ENCODE measurements at places on chromosomes 2 and 18.
A peak's percentile ranks its signal among the peaks of the same experiment; 100 is the strongest.

- DNase-seq = no peak
These were observed 65.9 kb downstream of the CDH20 start for GRCh38 chr18:61398961-61399705.

DNA sequence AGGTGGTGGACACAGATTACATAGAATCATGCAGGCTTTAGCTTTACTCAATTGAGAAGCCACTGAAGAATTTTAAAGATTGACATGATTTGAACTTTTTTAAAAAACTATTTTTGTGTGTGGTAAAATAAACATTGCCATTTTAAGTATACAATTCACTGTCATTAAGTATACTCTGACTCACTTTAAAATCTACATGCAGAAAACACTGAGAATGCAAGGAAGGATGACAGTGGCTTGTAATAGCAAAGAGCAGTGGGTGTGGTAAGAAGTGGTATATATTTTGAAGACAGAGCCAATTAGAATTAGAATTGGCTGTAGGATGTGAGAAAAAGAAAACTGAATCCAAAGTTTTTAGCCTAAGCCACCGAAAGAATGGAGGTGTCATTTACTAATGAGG, 14.9 kb downstream of the TRMT61B start:
- no peak for DNase-seq

GRCh38 chr2:173656086-173656485, 301.4 kb downstream of the CDCA7 start:
- DNase-seq = no peak

DNA sequence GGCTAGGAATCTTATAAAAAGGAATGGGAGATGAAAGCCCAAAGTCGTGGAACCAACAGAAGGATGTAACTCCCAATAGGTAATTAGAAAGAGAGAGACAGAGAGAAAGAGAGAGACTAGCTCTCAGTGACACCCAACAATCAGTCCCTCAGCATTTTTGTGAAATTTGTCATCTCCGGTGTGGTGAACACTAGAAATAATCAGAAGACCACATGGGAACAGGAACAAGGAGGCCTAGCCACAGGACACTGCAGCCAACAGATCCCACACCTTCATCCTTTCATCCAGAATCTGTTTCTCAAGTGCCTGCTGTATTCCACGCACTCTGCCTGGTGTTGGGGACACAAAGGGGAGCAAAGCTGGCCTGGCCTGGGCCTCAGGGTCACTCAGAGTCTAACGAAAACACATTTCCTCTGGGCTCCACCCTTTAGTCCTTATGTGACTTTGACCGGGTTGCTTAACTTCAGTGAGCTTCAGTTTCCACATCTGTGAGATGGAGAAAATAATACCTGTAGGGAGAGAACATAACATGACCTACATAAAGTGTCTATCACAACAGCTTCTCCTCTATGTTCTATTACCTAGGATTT, 53.1 kb downstream of the EHD3 start:
- DNase-seq = no peak

GRCh38 chr2:125274718-125275117, 1249.6 kb downstream of the CNTNAP5 start:
- DNase-seq = no peak

DNA sequence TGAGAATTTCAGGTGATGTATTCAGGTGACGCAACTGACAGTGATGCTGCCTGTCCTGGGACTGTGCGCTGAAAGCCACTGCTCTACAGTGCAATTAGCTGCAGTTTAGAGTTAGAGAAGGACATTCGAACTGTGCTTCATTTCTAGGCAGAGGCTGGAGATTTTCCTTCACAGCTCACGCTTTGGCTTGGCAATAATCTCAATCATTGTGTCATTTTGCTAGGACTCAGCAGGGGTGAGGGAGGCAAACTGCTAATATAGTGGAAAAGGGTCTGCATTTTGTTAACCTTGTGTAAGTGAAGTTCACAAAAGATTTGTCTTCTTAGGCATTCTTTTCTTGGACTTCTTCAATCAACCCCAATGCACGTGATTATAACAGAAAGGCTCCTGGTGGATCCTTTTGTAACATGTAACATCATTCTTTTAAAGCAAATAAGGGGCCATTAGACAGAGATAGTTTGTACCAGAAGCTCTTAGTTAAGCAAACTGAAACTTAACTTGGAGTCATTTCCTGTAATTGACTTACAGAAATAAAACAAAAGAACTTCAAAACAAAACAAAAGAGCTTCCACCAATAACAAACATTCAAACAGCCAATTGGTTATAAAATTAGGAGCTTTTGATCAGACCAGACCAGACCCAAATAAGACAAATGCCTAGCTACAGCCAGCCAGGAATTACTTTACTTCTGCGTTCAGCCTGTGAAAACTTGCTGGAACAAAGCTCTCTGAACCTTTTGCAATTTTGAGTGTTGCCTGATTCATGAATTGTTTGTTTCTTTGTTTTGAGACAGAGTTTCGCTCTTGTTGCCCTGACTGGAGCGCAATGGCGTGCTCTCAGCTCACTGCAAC, 1376.3 kb upstream of the CELF4 start:
- DNase-seq = no peak

- no peak for DNase-seq
These were observed 25.1 kb upstream of the CREB1 start for GRCh38 chr2:207504513-207505170.

- no peak for DNase-seq
These were observed 3.6 kb upstream of the IL1A start for GRCh38 chr2:112787729-112788393.

GRCh38 chr2:61853847-61854563, at the start of gene FAM161A:
TSS of gene FAM161A (minus strand) at chr2:61854060. CDS start at chr2:61854041, 19 bp downstream.
- peak; percentile 72 for DNase-seq

DNA sequence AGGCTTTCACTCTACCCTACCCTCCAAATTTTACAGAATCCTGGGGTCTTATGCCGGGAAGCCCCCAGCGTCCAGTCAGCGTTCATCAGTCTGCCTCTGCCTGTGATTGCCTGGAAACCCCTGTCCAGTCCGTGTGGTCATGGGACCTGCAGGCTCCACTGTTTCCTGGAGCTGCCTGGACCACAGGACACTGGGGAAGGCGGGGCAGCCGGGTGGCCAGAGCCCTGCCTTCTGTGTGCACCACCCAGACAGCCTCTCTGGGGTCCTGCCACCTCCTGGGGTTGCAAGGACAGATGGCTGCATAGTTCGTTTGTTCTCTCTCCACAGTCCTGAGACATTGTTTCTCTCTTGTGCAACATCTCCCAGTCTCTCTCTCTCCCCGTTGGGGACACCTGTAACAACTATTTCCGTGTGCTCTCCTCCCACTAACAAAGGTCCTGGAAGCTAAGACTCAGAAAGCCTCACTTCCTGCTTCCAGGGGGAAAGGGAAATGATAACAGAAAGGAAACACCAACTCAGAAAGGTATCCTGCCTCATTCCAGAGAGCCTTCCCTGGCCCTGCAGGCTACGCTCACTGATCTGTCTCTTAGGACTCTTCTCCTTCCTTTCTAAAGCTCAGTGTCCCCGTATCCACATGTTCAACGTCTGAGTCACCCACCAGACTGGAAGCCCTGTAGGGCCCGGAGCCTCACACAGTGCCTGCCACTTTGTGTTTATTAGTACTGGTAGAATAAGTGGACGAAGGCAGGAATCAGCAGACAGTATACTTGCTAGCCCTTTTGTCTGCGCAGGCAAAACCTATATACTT, 192.8 kb upstream of the RAB12 start:
- DNase-seq = no peak

DNA sequence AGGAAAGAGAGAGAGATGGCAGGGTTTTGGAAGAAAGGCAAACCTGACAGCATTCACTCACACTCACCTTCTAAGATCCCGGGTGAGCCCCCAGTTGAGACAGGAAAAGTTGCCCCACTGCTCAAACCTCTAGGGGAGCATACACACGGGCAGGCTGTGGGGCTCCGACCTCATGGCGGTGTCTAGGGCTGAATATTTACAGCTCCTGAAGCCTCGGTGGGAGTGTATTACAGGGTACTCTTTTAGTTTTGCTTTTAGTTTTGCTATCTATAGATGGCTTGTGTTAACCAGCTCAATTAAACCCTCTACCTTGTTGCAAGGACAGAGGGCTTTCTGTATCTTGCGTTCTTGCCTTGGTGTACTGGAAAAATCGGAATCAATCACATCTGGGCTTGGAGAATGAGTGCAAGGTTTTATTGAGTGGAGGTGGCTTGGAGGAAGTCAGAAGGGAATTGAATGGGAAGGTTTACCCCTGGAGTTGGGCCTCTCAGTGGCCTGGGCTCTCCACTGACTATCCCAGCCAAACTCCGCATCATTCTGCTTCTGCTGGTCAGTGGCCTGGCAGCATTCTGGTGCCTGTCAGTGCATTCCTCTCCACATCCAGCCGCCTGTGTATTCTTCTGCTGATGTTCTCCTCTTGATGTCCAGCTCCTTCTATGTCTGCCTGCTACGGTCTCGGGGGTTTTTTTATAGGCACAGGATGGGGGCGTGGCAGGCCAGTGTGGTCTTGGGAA, 10.1 kb upstream of the IFIH1 start:
- DNase-seq = no peak

DNA sequence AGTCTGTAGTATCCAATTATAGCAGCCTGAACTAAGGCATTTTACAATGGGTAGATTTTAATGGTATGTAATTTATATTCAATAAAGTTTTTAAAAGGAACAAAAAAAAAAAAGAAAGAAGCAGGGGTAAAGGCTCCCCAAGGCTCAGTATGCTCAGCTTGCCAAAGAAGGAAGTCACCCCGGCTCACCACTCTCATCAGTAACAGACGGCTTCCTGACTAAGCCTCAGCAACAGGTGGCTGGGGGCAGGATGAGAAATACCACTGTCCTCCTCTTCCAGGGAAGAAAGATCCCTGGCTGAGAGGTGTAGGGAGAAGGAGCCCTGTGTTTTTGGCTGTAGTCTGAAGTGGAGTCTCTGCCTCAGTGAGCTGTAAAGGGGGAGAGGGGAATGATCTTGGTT, 121.2 kb downstream of the ARHGEF4 start:
- DNase-seq = no peak

DNA sequence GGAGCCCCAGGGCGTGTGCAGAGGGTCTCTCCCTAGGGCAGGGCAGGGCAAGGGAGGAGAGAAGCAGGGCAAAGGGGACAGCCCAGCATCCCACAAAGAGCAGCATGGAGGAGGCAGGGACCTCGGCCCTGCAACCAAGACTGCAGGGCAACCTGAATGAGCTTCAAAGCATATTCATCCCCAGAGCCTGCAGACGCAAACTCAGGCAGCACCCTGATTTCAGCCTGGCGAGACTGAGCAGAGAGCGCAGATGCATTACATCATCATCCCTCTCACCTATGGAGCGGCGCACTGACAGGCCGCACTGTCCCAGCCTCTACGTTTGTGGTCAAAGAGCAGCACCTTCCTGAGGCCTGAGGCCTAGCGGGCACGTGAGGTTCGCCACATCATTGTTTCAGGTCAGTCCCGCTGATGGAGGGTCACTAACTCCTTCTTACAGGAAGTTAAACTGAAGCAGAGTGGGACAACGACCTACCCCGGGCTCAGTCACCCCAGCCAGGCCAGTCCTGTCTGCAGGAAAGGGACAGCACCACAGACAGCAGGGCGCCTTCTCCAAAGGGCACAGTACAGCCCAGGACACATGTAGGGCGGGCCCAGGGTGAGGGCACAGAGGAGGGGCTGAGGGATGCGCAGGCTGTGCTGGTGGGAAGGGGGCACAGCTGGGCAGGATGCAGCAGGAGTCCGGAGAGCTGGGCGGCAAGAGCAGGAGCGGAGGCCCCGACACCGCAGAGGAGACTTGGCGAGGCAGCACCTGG, 67.2 kb upstream of the RAB6C start:
- no peak for DNase-seq

GRCh38 chr2:161117506-161117905, 42.7 kb upstream of the TANK start:
- DNase-seq = no peak

GRCh38 chr18:63850636-63851035, 36.9 kb upstream of the SERPINB2 start:
- no peak for DNase-seq
